ENCODE measurements at places on chromosomes 16 and 17.
A peak's percentile ranks its signal among the peaks of the same experiment; 100 is the strongest.

GRCh38 chr16:14572535-14572934 is 57.5 kb downstream of the PARN start:
- no peak for DNase-seq

DNA sequence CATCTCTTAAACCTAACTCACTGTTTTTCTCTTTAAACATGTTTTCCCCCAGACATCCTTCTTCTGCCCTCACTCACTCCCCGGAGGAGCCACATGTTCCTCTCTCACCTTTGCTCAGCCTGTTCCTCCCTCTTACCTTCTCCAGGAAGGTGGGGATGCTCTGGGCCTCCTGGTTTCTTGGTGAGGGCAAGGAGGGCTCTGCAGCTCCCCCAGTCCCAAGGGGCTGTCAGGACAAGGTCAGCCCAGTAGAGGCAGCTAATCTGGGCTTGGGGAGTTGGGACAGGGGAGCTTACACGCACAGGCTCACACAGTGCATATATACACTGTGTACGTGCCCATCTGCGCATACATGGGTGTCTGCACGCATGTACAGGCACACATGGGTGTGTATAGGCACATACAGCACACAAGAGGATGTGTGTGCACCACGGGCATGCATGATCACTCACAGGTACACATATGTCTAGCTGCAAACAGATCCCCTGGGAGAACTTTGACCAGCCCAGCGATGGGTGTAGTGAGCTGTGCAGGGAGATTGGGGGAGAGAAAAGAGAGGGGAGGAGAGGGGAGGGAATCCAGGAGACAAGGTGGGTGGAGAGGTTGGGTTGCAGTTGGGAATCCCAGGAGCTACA is 28.6 kb upstream of the SPNS3 start:
- DNase-seq: no peak

GRCh38 chr17:49494986-49495841 is at the start of gene NGFR:
Gene NGFR, plus strand, starts transcription at chr17:49495293. Its CDS starts 125 bp downstream, at chr17:49495418.
- peak; percentile 31 for DNase-seq

GRCh38 chr16:17409894-17410293 is 60.9 kb downstream of the XYLT1 start:
- DNase-seq: no peak

- no peak for DNase-seq
Measured at GRCh38 chr16:67943256-67943618, 683 bp downstream of the LCAT start.

- no peak for DNase-seq
Measured at GRCh38 chr17:60277258-60277657, 114.7 kb downstream of the USP32 start.

DNA sequence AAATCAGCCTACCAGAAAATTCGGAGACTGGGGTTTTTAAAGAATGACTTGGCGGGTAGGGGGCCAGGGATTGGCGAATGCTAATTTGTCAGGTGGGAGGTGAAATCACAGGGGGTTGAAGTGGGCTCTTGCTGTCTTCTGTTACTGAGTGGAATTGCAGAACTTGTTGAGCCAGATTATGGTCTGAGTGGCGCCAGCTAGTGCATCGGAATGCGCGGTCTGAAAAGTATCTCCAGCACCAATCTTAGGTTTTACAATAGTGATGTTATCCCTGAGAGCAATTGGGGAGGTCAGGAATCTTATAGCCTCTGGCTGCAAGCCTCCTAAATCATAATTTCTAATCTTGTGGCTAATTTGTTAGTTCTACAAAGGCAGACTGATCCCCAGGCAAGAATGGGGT is 762 bp upstream of the RBL2 start:
- DNase-seq: no peak

DNA sequence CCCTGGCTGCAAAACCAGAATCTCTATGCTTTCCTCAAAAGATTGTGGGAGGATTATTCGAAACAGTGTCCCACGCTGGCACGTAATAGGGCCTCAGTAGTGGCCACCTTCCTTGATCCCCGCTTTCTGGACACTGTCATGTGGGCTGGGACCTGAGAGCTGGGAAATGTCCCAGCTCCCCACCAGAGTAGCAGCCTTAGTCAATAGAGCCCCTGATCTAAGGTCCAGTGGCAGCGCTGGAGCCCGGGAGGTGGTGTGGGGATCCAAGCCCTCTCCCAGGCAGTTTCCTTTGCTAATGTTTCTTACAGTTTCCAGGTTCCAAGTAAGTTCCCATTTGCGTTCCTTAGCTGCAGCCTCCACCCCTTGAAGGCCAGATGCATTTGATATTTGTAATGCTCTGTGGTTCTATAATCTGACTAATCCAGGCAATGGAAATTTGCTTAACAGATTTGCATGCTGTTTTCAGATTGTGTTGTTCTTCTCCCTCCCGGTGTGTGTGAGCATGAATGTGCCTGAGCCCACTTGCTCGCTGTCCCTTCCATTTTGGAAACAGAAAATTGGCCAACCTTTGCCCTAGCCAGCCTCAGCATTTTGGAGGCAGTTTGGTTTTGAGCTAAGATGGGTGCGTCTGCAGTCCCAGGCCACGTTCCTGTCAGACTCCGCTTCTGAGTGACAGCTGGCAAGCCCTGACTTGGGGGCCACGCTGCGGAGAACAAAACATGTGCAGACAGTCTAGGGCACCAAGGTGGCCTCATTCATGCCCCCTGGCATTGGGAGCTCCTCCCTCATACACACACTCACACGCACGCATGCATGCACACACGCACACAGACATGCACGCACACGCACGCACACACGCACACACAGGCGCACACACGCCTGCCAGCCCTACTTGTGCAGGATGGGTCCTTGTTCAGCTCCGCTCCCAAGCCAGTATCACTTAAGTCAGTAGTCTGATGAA is 69.4 kb downstream of the CCDC182 start:
- DNase-seq: no peak

DNA sequence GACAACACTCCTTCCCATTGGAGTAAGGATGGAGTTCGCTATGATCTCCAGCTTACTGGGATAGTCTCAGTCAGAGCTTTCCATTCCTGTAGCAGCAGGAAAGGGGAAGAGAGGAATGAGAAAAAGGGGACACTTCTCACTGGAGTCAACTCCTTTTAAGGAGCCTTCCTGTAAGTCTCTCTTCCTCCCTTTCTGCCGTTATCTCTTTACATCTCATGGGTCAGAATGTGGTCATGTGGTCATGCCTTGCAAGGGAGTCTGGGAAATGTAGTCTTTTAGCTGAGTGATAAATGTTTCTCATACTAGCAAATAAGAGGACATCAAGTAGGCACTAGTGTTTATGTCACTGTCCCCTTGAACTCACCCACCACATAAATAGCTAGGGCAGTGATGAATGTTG is 227.3 kb downstream of the HAPSTR1 start:
- DNase-seq: no peak

DNA sequence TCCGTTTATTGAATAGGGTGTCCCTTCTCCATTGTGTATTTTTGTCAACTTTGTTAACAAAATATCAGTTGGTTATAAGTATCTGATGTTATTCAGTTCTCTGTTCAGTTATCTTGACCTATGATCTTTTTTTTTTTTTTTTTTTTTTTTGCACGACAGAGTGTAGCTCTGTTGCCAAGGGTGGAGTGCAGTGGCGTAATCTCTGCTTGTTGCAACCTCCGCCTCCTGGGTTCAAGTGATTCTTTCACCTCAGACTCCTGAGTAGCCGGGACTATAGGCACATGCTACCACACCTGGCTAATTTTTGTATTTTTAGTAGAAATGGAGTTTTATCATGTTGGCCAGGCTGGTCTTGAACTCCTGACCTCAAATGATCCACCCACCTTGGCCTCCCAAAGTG is 215.8 kb downstream of the BCAS3 start:
- no peak for DNase-seq

Measured in effector CD4-positive, alpha-beta T cell (primary cell).